ENCODE measurements at places on chromosomes 7 and 10. TPM values are rescaled to one million over a fixed set of nuclear protein-coding genes. Genes with fewer than 3 reads are reported as not detected.

- DNase-seq: no peak
Observed at GRCh38 chr7:133932591-133932990, 194.5 kb upstream of the LRGUK start.

DNA sequence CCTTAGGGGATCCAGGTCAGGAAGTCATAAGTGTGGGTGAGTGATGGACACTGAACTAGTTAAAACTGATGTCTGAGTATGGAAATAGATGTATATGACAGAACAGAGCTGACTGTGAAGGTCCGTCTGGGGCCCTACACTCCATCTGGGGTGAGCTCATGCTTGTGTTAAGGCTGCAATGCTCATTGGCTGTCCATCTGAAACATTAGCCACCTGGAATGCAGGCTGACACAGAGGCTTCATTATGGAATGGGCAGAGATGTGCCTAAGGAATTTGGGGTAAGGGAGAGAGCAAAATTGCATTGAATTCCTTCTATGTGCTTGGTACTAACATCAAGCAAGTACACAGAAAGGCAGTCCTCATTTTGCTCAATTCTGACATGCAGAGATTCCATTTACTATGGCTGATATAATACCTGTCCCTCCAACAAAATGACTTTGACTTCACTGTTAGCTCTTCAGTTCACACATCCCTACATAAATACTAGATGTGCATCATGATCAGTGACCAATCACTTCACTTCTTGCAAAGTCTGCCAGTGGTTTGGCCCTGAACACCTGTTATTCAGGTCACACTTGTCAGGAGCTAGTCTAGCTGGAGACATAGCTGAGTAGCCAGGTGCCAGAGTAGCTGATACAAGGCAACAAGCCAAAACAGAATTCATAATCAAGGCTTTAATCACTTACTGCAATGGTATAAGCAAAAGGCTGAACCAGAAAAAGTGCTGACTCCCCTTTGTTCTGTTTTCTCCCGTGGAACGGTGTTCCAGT is 128.9 kb upstream of the VWC2 start:
- DNase-seq: no peak

DNA sequence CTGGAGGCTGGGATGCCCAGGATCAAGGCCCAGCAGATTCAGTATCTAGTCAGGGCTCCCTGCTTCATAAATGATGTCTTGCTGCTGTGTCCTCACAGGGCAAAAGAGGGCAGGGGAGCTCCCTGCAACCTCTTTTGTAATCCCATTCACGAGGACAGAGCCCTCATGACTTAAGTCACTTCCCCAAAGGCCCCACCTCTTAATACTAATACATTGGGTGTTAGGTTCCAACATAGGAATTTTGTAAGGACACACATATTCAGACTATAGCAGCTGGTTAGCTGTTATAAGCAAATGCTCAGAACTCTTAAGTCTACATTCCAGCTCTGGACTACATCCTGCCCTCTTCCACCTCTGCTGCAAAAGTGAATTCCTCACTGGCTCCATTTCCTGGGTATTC is 63.0 kb downstream of the VOPP1 start:
- DNase-seq: no peak

- no peak for DNase-seq
Observed at GRCh38 chr10:131431978-131432690, 120.6 kb upstream of the TCERG1L start.

- no peak for DNase-seq
Observed at GRCh38 chr10:112953174-112954159, 3.4 kb downstream of the TCF7L2 start.

DNA sequence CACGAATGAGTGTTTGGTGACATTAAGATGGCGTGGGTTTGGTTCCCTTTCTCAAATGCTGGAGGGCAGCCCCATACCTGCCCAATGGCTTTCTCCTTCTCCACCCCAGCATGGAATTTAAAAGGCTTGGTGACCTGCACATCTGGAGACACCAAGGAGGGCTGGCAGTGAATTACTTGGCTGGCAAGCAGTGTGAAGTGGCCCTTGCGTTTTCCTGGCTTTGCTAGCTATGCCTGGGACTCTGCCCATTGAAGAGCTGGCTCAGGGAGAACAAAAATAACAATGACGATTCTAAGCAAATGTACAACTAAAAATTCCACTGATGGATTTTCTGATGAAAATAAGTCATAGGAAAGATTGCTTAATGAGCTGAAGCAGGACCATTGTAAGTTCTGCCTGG is 203.7 kb downstream of the CYP26A1 start:
- no peak for DNase-seq

DNA sequence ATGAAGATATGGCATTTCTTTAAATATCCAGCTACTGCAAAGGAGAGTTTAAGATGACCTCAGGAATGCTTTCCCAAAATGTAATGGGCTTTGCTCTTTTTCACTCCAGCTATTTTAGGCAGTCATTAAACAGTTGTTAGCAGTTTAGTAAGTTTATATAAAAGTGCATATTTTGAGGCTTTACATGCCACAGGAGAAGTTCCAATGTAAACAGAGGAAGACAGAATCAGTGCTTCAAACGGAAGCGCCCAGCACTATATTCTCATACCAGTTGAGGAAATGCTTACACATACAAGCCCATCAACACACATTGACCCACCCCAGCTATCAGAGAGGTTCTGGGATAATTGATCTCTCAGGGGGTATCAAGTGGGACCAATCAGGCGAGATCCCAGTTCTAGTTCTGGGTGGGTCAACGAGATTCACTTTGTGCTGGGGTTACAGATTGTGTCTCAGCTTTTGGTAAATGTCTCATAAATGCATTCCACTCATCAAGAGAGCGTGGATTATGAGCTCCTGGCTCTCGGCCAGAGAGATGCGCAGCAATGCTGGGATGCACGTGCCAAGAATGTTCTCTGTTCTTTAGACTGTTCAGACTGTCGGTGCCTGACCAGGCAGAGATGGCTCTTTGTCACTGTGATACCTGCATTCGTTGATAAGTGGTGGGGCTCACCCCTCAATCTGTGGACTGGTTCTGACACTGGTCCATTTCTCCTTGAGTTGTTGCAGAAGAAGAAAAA is 55.0 kb downstream of the CACNB2 start:
- DNase-seq: no peak

DNA sequence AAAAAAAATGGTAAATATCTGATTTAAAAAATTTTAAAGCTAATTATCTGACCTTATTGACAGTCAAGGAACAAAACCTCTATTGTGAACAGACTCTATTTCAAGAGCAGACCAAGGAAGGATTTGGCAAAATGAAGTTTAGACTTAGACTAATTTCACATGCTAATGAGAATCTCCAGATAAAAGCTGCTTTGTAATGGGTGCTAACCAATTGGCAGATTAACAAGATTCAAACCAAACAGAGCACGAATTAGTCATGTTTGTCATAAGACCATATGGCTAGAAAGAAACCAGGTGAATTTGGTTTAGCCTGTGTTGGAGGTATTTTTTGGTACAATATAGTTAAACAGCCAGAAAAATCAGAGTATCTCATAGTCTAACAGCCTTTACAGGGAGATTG is 429.1 kb upstream of the NFE2L3 start:
- DNase-seq: no peak

DNA sequence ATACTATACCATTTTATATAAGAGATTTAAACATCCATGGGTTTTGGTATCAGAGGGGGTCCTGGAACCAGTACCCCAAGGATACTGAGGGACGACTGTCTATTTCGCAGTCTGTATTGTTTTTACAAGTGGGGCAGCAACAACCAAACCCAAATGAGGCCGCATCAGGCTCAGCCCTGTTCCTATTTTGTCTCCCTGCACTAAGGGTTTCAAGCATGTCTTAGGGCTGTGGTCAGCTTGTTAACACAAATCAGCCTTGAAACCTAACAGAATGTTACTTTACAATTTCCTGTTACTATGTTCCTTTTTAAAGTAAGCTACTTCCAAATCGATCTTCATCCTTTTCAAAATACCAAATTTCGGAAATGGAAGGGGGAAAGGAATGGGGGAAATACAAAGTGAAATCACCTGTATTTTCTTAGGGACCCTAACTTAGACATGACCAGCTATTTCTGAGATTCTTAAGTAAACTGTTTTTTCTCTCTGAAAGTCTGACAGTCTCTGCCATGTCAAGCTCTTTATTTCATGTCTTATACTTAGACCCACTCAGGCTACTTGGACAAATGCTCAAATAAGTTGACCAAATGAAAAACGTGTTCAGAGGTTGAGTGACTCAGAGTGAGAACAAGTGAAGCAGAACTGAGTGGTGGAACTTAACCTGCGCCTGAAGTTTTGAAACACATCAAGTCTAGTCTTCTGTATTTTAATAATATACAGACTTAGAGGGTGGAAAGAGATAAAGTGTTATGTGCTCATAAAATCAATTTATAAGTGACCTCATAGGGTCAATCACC is 75.8 kb downstream of the C1GALT1 start:
- no peak for DNase-seq

- DNase-seq: peak; percentile 96
Observed at GRCh38 chr10:6163364-6164270, 39.1 kb upstream of the PFKFB3 start.

CCT6A gene
- polyA plus RNA-seq: 130 TPM

SPDYE2 gene
- polyA plus RNA-seq: 14.8 TPM

HOXA5 gene
- 7.0 TPM for polyA plus RNA-seq

MKX gene
- 0.93 TPM for polyA plus RNA-seq
